ENCODE measurements at places on chromosomes 3 and 15. TPM values are rescaled to one million over a fixed set of nuclear protein-coding genes. Genes with fewer than 3 reads are reported as not detected.

GRCh38 chr15:50945725-50946124 lies 37.2 kb downstream of the AP4E1 start:
- no peak for DNase-seq

DNA sequence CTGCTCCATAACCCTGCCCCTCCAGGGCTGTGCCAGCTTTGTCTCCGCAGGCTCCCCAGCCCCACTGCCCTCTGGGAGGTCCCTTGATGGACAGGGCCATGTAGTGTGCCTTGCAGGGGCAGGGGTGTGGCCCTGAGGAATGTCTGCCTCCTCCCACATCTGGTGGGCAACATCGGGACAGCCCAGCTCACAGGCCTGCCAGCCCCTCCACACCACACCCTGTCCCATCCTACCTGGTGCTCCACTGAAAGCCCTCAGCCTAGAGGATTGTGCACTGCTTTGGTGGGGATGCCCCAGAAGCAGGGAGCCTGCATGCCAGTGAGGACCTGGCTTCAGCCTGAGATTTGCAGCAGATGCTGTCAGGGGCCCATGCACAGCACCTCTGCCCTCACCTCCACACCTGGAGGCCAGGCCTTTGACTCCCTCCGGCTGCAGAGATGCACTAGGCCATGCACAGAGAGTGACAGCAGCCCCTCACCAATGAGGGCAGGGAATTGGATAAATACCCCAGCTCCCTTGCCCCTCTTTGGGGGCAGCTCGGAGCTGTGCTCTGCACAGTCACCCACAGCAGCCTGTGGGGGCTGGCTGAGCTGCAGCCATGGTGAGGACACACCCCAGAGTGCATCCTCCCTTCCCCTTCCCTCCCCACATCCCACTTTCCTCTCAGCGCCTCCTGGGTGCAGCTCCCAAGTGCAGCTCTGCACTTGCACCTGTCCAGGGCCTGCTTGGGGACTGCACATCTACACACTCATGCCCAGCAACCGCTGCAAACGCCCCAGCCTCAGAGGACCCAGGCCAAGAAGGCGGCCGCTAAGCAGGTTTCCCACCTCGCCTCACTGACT lies 2.7 kb downstream of the C3orf22 start:
- DNase-seq = no peak

- no peak for DNase-seq
Measured at GRCh38 chr3:194460566-194460965, 26.2 kb downstream of the ATP13A3 start.

GRCh38 chr3:39287216-39288164 lies 7.7 kb upstream of the CX3CR1 start:
- DNase-seq = peak; percentile 39

DNA sequence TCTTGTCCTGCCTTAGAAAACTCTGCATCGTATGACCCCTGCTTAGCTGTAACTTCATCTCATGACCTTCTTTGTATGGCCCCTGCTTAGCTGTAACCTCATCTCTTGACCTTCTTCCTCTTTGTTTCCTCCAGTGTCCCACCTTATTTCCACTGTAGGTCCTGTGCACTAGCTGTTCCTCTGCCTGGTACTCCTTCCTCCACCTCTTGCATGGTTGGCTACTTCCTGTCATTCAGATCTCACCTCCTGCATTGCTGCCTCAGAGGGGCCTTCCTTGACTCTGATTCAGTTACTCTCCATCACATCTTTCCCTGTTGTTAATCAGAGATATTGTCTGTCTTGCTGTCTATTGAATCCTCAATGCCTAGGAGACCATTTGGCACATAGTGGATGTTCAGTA lies 63.2 kb downstream of the PDE8A start:
- no peak for DNase-seq

DNA sequence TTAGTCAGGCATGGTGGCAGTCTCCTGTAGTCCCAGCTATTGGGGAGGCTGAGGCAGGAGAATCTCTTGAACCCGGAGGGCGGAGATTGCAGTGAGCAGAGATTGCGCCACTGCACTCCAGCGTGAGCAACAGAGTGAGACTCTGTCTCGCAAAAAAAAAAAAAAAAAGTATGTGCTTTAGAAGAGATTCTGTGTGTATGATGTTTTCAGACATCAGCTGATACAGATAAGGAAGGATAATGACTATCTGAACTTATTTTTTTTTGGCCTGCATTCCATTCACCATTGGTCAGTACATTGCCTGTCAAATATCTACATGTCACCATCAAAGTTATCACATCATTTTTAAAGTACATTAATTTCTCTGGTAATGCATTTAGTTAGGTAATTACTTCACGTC lies 17.4 kb downstream of the C3orf38 start:
- DNase-seq = no peak

DNA sequence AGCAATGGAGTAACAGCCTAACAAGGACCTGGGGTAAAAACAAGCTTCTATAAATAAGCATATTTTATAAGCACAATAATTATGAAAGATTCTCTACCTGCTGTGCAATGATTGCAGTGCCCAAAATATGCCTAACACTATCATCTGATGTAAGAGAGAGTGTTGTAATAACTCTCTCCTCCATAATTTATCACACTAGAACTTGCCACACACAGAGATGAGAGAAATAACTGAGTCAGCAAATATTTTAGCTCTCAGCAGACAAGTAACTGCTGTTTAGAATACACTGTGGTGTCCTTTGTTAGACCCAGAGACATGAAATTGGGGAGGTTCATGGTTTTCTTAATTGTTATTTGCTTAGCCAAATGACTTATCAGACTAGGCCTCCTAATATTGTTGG lies 105.3 kb upstream of the ACP3 start:
- DNase-seq = no peak

DNA sequence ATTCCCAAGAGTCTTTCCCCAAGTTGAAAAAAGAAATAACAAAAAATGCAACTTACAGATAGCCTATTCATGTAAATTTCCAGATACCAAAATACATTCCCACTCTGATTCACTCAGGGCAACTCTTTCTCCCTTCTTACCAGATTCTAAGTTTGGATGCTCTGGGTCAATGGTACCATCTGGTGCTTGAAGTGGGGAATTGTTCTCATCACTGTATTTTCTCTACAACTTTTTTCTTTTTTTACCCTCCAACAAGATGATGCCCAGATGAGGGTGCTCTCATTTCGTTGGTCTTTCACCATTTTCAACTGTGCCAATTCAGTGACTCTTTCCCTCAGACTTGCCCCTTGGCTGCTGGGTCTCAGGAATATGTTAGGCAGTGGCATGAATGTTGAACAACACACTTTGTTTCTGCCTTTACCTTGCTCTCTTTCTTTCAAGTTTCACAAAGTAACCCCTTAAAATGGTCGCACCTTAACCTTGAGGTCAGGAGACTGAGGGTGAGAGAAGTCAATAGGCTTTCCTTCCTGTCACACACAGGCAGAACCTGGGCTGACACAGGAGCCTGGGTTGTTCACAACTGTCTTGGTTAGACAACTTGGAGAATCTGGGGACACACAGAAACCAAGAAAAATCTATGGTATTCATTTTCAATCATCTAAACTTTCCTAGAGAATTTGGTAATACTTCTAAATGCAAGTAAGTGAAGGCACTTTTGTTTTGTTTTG lies 330.7 kb upstream of the SLCO3A1 start:
- no peak for DNase-seq

DNA sequence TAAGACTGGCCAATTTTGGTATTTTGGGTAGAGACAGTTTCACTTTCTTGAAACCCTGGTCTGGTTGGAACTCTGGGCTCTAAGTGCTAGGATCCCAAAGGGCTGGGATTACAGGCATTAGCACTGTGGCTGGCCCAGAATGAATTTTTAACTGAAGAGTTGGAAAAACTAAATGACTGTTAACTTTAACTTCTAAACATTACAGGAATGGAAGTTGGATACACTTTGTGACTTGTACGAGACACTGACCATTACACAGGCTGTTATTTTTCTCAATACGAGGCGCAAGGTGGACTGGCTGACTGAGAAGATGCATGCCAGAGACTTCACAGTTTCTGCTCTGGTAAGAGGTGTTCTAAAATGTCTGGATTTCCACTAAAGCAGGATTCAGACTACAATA lies 3.5 kb downstream of the EIF4A2 start:
- no peak for DNase-seq

DNA sequence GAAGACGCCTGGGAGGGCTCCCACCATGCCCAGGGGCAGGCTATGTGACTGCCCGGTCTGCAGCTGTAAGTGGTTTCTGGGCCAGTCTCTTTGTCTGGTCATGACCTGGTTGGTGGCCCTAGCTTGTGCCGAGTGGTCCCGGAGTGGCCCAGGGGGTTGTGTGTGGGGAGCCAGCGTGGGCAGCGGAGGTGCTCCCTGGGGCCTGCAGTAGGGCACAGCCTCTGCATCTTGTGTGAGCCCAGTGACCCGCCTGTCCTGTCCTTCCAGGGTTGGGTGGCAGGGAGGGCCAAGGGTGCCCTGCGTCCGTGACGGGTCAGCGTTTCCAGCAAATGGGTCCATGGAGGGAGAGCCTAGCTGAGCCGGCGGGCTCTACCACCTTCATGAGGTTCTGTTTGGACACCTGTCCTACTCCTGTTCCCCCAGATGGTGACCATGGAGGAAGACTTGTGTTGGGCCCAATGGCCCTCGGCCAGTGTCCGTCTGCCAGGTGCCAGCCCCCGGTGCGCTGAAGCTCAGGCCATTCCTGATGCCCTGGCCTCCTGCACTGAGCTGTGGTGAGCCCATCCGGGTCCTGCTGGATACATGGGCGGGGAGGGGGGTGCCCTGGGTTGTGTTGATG lies 215.4 kb downstream of the SNRPN start:
- no peak for DNase-seq

GRCh38 chr15:94258246-94258645 lies 26.9 kb downstream of the MCTP2 start:
- no peak for DNase-seq

DNA sequence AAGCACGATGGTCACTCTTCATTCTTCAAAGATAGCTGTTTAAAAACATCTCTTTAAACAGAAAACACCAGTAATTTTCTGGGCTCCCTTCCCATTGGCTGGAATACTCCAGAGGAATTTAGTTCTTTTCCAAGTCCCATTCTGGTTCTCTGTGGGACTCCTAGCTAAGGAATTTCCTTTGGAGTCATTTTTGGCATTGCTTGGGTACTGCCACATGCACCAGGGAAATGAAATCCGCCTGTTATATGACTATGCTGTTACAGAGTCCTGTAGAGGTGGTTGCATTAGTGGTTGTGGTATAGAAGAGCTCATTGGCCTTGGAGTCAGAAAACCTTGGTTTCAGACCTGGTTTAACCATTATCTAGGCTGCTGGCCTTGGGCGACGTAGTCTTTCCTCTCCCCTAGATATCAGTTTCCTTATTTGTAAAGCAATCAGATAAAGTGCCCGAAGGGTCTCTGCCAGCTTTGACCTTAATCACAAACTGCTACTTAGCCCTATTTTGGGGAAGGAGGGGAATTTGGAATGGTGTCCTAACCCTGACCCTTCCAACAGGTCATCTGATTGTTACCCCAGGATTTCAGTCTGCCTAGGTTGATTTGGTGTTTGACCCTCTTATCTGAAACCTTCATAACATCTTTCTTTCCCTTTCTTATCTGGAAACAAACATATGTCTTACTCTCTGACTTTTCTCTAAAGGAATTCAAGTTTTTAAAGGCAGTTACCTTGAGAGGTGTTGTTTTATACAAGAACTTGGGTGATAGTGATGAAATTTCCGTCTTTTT lies 13.4 kb downstream of the RTP1 start:
- DNase-seq = peak; percentile 25

GRCh38 chr15:69375151-69375790 lies 38.9 kb upstream of the KIF23 start:
- no peak for DNase-seq

DNA sequence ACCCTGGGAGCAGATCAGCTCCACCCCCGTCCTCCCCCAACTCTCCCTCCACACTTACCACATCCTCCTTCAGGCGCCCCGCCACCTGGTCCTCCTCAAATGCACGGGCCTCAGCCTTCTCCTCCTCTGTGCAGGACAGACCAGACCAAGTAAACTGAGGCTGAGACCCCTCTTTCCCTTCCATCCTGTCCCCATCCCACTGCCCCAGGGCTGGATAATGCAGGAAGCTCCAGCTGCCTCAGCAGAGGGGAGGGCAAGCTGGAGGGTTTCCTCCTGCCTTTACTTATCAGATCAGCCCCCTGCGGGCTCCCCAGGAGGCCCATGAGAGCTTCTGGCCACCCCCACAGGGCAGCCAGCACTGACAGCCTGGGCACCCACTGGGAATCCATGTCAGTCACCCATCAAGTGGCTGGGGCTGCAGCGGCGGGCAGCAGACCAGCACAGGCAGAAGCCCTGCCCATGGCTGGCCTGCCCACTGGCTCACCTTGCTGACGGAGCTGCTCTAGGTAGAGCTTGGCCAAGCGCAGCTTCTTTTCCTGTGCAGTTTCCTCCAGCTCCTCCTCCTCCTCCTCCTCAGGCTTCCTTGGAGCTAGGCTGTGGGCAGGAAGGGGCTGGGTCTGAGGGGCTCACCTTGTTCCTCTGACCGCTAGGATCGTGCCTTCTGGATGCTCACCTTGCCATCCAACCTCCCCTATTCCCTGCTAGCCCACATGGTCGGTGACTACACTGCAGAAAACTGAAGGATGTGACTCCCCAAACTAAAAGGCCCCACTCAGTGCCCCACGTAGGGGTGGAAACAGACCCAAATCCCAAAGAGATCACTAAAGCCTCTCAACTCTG lies 3.9 kb downstream of the RRP9 start:
- DNase-seq = no peak

GRCh38 chr15:71251584-71252043 lies 136.3 kb downstream of the THSD4 start:
- no peak for DNase-seq

- no peak for DNase-seq
Measured at GRCh38 chr15:56307180-56307579, 58.0 kb upstream of the TEX9 start.

GRCh38 chr3:33006571-33007286 lies 55.3 kb downstream of the CCR4 start:
- DNase-seq = no peak

- DNase-seq = no peak
Measured at GRCh38 chr3:58651276-58651675, 15.3 kb downstream of the FAM3D start.

- no peak for DNase-seq
Measured at GRCh38 chr15:62564886-62565633, 400.0 kb upstream of the C2CD4B start.

DNA sequence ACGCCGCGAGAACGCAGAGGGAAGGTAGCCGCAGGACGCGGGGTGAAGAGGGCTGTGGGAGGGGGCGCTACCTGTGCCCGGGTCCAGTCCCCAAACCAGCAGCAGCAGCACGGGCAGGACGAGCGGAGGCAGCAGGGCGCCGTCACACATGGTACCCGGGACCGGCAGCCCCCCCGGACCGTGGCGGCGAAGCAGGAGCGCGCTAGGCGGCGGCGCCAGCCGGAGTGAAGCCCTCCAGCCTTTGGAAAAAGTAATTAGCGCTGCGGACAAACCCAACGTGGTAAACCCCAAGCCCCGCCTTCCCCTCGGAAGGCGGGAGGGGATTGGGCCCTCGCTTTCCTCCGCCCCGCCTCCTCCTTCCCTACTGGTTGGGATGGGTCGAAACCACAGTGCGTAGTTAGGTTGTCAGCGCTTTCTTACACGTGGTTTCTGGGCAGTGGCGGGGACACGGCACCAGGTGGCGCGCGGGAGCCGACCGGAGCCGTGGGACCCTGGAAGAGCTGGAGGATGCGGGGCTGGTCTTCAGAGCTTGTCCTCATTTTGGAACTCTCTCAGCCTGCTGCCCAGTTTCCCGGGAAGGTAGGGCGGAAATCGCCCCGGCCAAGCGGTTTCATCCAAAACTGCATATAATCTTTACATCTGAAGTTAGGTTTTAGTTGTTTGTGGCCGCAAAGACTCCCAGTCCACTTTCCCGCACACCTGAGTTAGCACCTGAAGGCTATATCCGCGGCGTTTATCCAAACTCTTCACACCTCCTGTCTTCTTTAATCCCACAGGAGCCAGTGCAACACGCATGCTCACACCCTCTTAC lies at the start of gene ADAMTS17:
Gene ADAMTS17 (minus strand): TSS at position 226 of the 811 bp plus-strand sequence. CDS start 76 bp downstream, at position 150.
- peak; percentile 51 for DNase-seq

The CACNA1D gene
- total RNA-seq = not detected

The LXN gene
- total RNA-seq = 0.34 TPM

The NMNAT3 gene
- total RNA-seq = 6.8 TPM

The MUSTN1 gene
- 0.78 TPM for total RNA-seq
